ENCODE measurements at places on chromosomes 1 and 21. TPM values are rescaled to one million over a fixed set of nuclear protein-coding genes. Genes with fewer than 3 reads are reported as not detected.

CDK11B gene
- total RNA-seq = 28.7 TPM

CHRNB2 gene
- total RNA-seq = 3.2 TPM

SH2D5 gene
- 0.53 TPM for total RNA-seq

CRABP2 gene
- total RNA-seq = 70.4 TPM

KIFAP3 gene
- total RNA-seq = 24.6 TPM

RHBDL2 gene
- total RNA-seq = not detected

DNA sequence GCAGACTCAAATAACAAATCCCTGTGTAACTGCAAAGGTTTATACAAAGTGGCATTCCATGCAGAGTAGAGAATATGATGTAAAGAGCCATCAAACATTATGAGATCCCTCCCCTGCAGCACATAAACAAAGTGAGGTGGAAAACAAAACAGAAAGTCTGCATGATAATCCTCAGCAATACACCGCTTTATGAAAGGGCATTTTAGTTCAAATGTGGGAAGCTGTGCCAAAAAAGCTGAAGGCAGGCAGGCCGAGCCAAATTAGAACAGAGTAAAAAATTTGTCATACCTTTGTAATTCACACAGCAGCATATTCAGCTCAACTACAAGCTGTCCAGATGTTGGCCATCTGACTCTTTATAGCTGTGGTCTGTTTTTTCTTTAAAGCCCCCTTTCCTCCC is 113.5 kb downstream of the LHX9 start:
- DNase-seq = no peak

DNA sequence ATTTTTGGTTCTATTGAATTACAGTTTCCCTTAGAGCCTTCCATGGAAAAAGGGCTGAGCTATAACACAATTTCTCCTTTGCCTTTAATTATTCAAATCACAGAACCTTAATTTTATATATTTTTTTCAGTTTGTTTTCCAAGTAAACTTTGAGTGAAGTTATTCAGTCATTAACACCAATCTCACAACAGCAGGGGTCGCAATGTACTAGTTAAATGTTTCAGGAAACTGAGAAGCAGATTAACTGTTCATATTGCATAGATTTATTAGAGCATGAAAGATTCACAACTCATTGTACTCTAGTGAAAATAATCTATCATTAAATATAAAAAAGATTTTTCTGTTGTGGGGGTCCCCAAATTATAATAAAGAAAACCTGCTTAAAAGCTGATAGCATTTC is 64.1 kb downstream of the KIFAP3 start:
- DNase-seq = no peak

GRCh38 chr1:41434748-41435449 is 49.6 kb downstream of the EDN2 start:
- no peak for DNase-seq

GRCh38 chr1:28756846-28757245 is 20.1 kb downstream of the YTHDF2 start:
- DNase-seq = no peak

DNA sequence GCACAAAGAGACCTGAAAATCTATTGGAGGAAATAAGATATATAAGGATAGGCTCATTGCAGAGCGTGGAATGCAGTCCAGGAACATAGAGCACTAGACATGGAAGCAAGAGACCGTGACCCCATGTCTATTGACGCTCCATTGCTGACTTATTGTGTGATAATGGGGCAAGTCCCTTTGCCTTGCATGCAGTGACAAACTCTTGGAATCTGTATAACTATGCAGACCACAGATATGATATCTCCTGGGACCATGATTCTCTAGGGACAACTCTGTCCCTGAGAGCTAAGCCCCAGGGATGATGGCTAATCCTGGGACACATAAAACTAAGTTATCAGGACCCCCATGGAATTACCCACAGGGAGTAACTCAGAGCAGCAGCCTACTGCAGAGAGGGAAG is 73.1 kb upstream of the PRDX6 start:
- DNase-seq = no peak

- DNase-seq = no peak
These were observed 14.6 kb upstream of the AIM2 start for GRCh38 chr1:159091180-159091560.

DNA sequence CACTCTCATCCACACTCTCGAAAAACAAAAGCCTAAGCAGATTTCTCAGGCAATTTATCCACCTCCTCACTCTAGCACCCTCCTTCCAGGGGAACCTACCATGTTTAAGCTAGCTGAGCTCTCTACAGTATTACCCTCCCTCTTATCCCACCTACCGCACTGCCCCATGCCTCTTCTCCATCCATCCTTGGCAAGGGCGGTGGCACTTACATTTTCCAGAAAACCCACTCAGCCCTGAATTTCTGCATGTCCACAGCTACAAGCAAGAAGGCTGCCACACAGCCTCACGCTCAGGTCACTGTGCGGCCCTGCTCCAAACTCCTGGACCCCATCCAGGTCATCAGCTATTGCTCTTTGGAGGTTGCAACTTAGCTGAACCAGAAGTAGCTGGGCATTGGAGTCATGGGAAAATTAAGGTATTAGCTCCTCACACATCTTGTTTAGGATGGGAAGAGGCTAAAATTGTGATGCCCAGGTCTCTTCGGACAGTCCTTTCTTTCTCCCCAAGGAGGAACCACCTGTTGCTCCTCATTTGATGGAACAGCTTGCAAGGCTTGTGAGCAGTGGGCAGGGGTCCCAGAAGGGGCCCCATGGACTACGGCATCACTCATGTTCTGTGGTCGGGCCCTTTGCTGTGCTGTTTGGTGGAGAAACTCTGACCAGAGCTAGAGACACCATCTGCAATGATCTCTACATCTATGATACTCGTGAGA is 1.1 kb downstream of the KLHDC9 start:
- no peak for DNase-seq

GRCh38 chr1:167500283-167500860 is 18.0 kb downstream of the CD247 start:
- no peak for DNase-seq

DNA sequence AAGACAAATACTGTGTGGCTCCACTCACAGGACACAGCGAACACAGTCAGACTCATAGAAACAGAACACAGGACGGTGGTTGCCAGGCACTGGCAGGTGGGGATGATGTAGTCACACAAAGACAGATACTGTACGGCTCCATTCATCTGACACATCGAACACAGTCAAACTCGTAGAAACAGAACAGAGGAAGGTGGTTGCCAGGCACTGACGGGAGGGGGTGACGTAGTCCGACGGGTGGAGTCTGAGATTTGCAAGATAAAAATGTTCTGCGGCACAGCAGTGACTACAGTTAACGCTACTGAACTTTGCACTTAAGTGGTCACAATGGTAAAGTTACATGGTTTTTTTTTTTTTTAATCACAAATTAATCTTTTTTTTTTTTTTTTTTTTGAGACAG is 18.7 kb downstream of the C21orf58 start:
- DNase-seq = no peak
